Activated CD4-positive, alpha-beta T cell treated with anti-CD3 and anti-CD28 coated beads, Interleukin-2, amount 10 ng/mL, durations not matched to agents 7 days and 5 days (primary cell): ENCODE measurements at places on chromosomes 7 and 10. TPM values are rescaled to one million over a fixed set of nuclear protein-coding genes. Genes with fewer than 3 reads are reported as not detected.

- H3K27me3 ChIP-seq = no peaks in the 10 kb centered on the region
- no peak overlapping the region for H3K27ac ChIP-seq
- no peak for DNase-seq
- H3K36me3 ChIP-seq = no peaks in the 10 kb centered on the region
- no peak overlapping the region for H3K4me3 ChIP-seq
- H3K4me1 ChIP-seq = peaks cover 3% of the 10 kb centered on the region
Measured at GRCh38 chr7:1560620-1561031, 4.6 kb upstream of the TMEM184A start.

GRCh38 chr7:119105381-119105780 is 880.9 kb downstream of the ANKRD7 start:
- H3K36me3 ChIP-seq = no peaks in the 10 kb centered on the region
- H3K27ac ChIP-seq = no peak overlapping the region
- H3K4me3 ChIP-seq = no peak overlapping the region
- H3K27me3 ChIP-seq = no peaks in the 10 kb centered on the region
- DNase-seq = no peak

OPN1SW gene
- total RNA-seq = not detected

DNA sequence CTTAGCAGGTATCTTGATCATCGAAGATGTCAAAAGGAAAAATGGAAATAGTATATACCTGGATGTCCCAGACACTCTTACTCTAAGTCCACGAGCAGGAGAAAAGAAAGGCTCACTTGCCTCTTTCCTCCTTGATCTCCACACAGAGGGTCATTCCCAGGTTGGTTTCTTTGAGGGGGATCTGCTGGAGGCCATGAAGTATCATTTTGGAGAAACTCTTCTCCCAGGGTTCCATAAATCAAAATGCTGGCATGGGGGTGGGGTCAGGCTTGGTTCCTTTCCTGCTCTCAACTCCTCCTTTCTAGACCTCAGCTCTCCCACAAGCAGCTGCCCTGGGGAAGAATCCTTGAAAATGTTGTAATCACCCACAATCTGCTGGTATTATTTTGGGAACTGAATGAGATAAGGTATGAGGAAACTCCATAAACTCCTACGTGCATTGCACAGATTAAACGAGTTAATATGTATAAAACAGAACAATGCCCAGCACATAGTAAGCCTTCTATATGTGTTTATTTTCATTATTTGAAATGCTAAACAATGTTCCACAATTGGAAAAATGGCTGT is 54.4 kb downstream of the PRKCQ start:
- H3K4me3 ChIP-seq = no peak overlapping the region
- peaks cover 78% of the 10 kb centered on the region for H3K36me3 ChIP-seq
- no peak overlapping the region for H3K27ac ChIP-seq
- no peak for DNase-seq
- no peaks in the 10 kb centered on the region for H3K27me3 ChIP-seq

GRCh38 chr10:22554461-22555182 is 159.8 kb downstream of the PIP4K2A start:
- H3K4me3 ChIP-seq = no peak overlapping the region
- H3K27me3 ChIP-seq = no peaks in the 10 kb centered on the region
- H3K36me3 ChIP-seq = peaks cover 22% of the 10 kb centered on the region
- H3K27ac ChIP-seq = no peak overlapping the region
- DNase-seq = no peak
- H3K4me1 ChIP-seq = peaks cover 8% of the 10 kb centered on the region

- no peak overlapping the region for H3K27ac ChIP-seq
- DNase-seq = no peak
- peaks cover 22% of the 10 kb centered on the region for H3K4me1 ChIP-seq
Measured at GRCh38 chr7:105885387-105886111, 9.2 kb upstream of the ATXN7L1 start.
